Iris pigment epithelial cell (primary cell): ENCODE measurements at places on chromosomes 1 and 21.

GRCh38 chr1:20224546-20224945, 38.2 kb upstream of the PLA2G2C start:
- no peak for DNase-seq

DNA sequence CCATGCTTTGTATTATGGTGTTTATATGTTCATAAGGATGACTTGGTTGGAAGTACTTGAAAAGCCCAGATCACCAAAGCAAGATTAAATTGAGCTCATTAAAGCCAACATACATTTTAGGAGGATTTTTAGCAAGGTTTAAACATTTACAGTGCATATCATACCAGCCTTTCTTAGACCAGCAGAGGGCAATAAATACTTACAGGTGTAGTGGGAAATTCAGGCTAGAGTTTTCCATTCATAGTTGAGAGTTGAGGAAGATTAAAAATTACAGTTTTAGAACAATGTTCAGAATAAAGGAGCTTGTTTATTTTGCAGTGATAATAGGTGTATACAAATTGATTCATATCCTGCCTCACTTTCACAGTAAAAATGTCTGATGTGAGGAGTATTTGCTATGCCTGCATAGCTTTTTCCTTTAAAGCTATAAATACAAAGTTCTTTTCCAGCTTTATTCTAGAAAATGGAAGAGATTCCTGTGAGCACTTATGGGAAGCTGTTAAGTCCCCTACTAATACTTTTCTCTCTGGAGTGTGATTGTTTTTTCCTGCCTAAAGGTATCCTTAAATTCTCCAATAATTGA, 35.3 kb downstream of the DTL start:
- DNase-seq: peak; percentile 72

GRCh38 chr1:15120251-15120945, 33.1 kb upstream of the TMEM51 start:
- no peak for DNase-seq

- no peak for DNase-seq
Observed at GRCh38 chr1:40651138-40651857, 14.2 kb downstream of the RIMS3 start.

GRCh38 chr1:168774241-168774640, 45.2 kb upstream of the DPT start:
- no peak for DNase-seq

DNA sequence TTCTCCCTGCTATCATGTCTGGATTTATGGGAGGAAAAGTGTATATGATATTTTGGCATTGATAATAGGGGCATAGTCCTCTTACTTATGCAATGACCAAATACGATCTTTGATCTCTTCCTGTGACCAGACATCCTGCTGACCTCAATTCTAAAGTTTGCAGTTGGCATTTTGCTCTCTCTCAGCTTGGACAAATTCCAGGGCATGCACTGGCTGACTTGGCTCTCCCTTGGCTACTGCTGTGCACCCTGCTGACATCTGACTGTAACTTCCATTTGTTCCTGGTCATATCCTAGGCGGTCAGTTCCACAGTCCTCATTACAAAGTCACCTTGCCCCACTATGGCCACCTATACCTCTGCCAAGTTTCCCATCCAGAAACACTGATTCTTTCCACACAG, 380.7 kb upstream of the NR5A2 start:
- DNase-seq: no peak

DNA sequence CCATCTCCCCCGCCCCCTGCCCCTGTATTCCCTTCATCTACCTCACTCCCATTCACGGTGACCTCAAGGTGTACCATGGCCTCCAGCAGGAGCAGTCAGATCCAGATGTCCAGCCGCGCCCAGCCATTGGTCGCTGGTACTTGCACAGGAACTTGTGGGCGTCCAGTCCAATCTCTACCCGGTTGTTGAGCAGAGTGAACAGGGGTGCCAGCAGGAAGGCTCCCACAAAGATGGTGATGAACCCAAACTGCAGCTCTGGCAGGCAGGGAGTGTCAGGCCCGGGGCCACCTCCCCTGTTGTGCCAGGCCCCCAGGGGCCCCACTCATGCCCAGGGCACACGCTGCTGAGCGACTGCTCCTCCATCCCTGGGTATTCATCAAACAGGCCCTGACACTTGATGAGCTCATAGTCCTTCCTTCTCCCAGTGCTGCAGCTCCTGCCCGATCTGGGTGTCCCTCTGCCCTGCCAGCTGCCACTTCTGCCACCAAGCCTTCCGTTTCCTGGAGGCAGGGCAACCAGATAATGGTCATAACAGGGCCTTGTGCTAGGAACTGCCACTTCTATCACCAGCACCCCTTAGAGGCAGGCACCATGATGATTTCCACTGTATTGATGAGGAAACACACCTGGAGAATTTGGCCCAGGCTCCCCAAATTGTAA, 5.7 kb upstream of the ARHGEF19 start:
- no peak for DNase-seq

DNA sequence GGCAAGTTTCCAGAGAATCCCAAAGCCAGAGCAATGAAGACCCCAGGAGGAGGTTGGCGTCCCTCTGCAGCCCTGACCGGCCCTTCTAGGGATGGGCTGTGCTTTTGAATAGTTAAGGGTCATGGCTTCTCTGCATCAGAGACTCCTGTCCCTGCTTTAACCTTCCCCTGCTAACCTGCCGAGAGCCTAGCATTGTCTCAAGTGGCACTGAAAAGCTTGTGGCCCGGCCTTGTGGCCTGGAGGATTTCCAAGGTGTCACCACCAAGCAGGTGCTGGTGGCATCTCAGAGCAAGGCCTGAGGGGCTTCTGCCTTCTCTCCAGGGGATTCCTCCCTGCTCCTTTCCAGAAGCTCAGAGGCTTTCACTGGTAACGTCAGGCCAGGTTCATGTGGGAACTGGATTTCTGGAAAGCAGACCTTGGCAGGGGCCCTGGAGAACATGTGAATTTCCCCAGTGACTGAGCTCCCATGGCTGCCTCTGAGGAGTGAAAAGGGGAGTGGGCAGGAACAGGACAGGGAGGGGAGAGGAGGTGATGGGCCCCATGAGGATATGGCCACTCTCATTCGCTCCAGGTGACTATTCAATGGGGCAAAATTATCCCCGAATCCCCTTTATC, 409.9 kb downstream of the PTPRU start:
- DNase-seq: no peak

DNA sequence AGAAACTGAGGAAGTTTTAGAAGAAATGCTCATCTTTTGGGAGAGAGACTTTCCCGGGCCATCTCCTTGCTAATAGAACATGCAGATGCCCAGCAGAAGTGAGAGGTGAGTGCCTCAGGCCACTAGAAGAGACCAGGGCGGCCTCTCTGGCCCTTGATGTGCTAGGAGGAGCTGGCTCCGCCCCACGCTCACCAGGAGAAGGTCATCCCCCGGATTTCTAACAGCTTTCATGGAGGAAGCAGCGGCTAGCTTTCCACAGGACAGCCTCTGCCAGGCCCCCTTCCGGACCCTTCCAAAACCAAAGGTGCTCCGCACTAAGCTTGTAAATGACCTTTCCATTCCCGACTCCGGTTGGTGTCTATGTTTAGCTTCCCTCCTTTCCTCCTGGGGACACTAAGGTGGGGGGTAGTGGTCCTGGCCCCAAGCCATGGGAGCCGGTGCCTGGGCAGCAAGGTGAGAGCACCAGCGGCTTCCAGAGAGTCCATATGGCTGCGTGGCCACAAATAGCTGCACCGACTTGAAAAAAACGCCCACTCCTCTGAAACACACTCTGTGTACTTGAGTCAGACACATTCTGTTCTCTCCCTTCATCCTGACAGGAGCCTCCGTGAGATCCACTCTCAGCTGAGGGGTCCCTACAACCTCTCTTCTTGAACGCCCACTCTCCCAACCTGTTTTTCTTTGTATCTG, 249.9 kb downstream of the TNR start:
- DNase-seq: no peak

DNA sequence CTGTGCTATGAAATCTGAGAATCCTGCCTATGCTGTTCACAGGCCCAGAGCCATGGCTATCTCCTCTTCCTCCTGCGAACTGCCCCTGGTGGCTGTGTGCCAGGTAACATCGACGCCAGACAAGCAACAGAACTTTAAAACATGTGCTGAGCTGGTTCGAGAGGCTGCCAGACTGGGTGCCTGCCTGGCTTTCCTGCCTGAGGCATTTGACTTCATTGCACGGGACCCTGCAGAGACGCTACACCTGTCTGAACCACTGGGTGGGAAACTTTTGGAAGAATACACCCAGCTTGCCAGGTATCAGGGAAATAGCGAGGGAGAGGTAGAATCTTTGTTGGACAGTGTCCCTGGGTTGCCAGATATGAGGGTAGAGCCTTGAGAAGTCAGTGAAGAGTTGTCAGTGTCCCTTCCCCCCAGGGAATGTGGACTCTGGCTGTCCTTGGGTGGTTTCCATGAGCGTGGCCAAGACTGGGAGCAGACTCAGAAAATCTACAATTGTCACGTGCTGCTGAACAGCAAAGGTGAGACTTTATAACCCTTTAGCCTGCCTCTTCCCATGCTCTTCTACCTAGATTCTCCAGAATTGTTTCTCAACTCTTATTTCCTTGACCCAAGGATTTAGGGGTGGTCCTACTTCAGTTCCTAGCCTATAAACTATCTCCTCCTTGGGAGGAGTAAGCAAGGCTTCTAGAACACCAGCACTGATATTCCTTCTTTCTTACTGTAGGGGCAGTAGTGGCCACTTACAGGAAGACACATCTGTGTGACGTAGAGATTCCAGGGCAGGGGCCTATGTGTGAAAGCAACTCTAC, 1.4 kb downstream of the NIT1 start:
- peak; percentile 87 for DNase-seq

DNA sequence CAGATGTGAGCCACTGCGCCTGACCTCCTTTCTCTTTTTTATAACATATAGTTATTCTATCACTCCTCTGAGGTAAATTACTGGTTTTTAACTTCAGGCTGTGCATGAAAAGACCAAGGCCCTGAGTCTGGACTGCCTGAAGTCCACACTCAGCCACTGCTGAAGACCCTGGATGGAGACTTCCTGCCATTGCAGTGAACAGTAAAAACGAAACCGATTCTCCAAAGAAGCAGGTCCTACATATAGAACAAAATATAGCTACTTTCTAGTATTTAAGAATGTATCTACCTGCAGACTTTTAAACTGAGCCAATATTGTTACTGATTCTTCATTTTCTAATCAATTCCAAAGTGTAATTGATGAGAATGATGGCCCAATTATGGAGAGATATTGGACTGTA, 232.8 kb downstream of the CHRM3 start:
- no peak for DNase-seq

- peak; percentile 72 for DNase-seq
Observed at GRCh38 chr1:161956097-161956496, 67.6 kb downstream of the OLFML2B start.

- DNase-seq: peak; percentile 10
Observed at GRCh38 chr1:70318191-70318590, 36.3 kb downstream of the ANKRD13C start.

DNA sequence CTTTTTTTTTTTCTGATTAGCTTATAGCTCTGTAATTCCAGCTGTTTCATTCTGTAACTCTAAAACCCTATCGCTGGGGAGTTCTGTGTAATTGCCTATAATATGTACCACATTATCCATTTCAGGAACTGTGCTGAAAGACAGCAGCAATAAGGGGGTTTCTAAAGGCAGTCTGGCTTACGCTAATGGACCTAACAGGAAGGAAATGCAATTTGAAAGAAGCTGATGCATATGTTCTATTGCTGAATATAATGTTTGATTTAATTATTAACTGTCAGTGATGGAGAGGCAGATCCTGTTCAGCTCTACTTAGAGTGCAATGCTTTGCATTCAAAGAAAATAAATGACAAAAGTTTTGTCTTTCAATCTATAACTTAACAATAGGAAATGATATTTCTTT, 209.4 kb upstream of the SNX7 start:
- DNase-seq: no peak

DNA sequence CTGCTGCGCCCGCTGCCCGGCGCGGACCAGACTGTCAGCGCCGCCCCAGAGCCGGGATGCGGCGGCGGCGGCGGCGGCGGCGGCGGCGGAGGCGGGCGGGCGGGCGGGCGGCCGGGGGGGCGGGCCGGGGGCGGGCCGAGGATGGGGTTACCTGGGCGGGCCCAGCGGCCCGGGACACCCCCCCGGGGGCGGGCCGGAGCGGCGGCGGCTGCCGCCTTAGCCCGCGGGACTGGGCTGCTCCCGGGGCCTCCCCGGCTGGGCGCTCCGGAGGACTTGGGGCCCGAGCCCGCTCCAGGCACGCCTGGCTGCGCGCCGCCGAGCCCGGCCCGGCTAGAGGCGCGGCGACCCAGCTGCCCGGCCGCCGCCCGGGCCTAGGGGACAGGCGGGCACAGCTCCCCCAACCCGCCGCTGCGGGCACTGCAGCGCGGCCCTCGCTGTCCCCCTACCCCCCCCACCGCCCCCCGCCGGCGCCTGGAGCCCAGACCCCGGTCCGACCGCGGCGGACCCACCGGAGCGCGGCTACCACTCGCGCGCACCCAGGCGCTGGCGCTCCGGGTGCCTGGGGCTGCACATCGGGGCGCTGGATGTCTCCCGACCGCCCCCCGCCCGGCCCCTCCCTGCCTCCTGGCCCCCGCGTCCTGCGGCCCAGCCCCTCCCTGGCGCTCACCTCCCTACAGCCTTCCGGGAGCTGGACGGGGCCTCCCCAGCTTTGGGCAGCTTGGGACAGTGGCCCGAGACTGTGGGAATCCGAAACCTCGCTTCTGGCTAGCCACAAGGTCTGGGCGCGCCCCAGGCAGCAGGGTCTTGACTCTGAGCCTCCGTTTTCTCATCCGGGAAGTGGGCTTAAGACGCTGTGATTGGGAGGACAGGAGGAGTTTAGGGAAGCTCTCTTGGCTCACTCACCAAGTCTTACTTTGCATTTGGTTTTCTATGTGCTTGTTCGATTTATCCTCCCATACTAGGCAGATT, at the start of gene WNT4:
WNT4 (minus strand) TSS at position 33 of the 969 bp plus-strand sequence. CDS start 175 bp downstream, outside the sequence.
- peak; percentile 31 for DNase-seq

DNA sequence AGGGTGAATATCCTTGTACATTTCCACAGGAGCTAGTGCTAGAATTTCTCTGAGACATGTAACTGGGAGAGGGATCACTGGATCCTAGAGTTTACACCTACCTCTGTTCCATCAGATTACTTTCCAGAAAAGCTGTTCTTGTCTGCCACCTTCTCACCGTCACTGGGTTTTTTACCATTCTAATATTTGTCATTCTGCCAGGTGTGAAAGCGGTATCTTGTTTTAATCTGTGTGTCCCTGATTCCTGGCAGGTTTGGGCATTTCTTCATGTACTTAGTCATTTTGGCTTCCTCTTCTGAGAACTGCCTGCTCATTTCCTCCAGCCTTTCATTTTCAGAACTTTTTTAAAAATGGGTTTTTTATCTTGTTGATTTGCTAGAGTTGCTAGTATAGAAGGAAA, 5.1 kb downstream of the PMF1 start:
- peak; percentile 45 for DNase-seq

GRCh38 chr1:210262167-210262896, 29.7 kb downstream of the SERTAD4 start:
- DNase-seq: no peak

DNA sequence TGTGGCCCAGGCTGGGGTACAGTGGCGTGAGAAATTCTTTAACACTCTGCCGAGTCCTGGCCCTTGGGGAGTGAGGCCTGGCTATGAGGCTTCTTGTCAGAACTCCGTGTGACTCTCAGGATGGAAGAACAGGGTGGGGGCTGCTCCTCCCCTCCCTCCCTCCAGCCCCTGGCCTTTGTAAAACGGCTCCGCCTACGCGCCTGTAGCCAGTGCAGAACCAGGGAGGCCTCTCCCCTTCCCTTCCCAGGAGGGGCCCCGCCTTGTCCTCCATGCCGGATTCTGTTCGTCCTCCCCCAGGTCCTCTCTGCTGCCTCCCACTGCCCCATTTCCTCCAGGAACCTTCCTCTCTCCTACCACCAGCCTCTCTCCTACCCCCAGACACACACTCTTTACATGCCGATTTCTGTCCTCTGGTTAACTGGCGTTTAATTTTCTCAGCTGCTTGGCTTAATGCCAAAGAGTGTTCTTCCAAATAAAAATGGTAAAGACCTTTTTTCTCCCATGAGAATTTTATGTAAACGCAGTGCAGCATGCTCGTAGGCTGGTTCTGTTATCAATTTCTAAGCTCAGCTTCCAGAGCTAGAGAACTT, 21.0 kb downstream of the PDE9A start:
- DNase-seq: no peak
